ENCODE measurements at places on chromosomes 12 and 14. TPM values are rescaled to one million over a fixed set of nuclear protein-coding genes. Genes with fewer than 3 reads are reported as not detected.
A peak's percentile ranks its signal among the peaks of the same experiment; 100 is the strongest.

- no peak for DNase-seq
Measured at GRCh38 chr12:92634202-92634601, 68.6 kb upstream of the PLEKHG7 start.

The DBX2 gene
- not detected for total RNA-seq

The CATSPERB gene
- not detected for total RNA-seq

DNA sequence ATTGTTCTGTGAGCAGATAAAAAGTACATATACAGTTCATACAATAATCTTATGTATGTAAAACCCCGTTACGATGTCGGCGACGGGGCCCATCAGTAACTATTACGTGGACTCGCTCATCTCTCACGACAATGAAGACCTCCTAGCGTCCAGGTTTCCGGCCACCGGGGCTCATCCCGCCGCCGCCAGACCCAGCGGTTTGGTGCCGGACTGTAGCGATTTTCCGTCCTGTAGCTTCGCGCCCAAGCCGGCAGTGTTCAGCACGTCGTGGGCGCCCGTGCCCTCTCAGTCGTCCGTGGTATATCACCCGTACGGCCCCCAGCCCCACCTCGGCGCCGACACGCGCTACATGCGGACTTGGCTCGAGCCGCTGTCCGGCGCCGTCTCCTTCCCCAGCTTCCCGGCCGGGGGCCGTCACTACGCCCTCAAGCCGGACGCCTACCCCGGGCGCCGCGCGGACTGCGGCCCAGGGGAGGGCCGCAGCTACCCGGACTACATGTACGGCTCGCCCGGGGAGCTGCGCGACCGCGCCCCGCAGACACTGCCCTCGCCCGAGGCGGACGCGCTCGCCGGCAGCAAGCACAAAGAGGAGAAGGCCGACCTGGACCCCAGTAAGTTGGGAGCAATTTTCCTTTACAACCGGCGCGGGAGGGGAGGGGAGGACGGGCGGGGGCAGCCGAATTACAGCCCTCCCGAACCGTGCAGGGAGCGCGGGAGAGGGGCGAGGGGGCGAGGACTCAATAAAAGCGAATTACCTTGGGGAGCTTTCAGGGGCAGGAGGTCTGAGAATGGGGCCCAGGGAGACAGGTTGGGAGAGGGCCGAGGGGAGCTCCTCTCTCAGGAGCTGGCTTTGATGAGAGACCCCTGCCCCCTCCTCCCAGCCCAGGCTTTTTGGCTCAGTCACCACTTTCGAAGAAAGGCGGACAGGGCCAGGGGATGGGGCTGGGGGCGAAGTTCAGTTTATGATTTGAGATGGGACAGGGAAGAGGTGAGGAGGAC, at the start of gene HOXC9:
TSS of gene HOXC9 (plus strand) at position 46 of the 999 bp plus-strand sequence. CDS start at position 74, 28 bp downstream.
- no peak for DNase-seq

The GPR137C gene
- total RNA-seq: 0.51 TPM

DNA sequence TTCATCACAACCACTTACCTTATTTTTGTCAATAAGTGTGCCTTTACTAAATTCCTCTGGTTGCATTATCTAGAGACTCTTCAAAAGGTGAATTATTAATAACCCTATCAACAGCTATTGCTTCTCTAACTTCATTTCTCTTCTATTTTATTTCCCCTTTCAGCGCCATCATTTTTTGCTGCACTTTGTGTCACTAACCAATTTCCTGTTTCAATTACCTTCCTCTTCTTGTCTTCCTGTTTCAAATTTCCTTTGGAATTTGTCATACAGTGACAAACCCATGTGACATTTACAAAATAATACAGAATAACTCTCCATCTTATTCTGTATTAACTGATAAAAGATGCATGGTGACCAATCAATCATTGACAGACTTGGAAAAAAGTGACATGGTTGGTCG, 12.2 kb upstream of the CLEC2A start:
- DNase-seq: no peak

The SERPINA1 gene
- under 0.01 TPM for total RNA-seq

The NOS1 gene
- total RNA-seq: under 0.01 TPM

- DNase-seq: no peak
Measured at GRCh38 chr14:75127903-75128595, 1.2 kb upstream of the NEK9 start.

GRCh38 chr12:10719482-10719881, 3.6 kb downstream of the YBX3 start:
- peak; percentile 9 for DNase-seq

The SOCS2 gene
- total RNA-seq: 105 TPM

GRCh38 chr14:104892531-104893434, 27.7 kb downstream of the CEP170B start:
- no peak for DNase-seq

GRCh38 chr12:67593041-67593440, 55.5 kb upstream of the DYRK2 start:
- peak; percentile 4 for DNase-seq

DNA sequence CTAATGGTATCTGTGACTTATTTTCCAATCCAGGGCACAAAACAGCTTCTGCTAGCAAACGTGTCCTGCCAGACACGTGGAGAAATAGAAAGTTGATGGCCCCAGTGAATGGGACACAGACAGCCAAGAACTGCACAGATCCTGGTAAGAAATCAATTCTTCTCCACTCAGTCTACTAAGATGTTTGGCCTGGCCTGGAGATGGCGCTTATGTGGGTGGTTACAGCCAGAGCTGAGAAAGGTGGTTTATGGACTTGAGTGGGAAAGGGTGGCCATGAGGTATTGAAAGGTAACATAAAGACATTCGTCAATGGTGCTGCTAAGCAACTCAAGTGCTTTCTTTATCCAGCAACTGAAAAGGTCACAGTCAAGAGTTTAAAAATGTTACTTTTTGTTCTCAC, 2.9 kb downstream of the SLC24A4 start:
- DNase-seq: no peak

DNA sequence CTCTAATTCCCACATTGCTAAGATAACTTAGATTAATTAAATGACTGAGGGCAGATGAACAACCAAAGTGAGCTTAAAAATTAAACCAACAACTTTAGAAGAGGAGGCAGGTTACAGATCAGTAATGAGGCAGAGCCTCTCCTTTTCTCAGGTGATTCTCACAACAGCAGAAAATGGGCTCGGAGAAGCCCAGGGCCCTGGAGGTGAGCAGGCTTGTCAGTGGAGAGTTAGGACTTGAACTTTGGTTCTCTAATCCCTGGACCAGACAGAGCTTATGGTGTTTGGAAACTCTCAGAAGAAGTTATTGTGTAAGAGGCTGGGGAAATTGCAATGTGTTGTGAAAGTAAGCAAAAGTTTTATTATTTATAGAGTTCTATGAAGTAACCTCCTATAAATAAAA, 2.8 kb downstream of the TRHDE start:
- DNase-seq: peak; percentile 95

DNA sequence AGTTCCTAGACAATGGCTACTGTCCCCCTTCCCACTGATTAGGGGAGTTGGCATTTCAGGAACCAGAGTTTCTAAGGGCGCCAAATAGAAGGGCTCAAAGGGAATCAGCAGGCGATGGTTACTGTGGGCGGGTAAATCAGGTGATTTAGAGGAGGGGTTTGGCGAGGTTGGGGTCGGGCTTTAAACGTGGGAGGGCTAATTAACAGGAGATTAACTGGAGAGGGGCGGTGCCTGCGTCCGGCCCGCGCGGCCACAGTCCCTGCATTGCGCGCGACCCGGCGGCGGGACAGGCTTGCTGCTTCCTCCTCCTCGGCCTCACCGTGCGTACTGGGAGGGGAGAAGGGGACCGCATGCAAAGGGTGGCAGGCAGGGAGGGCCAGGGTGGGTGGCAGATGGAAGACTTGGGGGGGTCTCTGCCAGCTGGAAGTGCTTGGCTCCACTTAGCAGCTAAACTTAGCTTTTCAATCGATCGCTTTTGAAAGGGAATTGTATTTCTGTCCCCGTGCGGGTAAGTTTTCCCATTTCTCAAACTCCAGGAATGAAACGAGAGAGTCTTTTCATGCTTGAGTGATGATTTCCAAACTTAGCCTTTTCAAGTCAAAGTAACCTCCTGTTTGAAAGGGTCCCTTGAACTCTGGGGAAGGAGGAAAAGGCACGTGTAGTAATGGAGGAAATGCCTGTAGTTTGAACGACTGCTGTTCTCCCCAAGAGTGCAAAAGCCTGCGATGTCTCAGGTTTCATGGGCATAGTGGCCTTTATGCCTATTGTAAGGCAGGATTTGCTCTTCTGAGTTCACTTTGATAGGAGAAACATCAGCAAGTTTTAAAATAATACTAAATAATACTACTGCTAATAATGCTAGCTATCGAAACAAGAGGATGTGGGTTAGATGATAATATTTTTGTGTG, at the start of gene MGST1:
TSS of gene MGST1 (plus strand) at position 255 of the 908 bp plus-strand sequence. CDS start 6,608 bp downstream, outside the sequence.
- DNase-seq: peak; percentile 79

GRCh38 chr14:68271913-68272391, 452.4 kb downstream of the RAD51B start:
- no peak for DNase-seq

- no peak for DNase-seq
Measured at GRCh38 chr12:111798182-111798581, 31.4 kb downstream of the ALDH2 start.

DNA sequence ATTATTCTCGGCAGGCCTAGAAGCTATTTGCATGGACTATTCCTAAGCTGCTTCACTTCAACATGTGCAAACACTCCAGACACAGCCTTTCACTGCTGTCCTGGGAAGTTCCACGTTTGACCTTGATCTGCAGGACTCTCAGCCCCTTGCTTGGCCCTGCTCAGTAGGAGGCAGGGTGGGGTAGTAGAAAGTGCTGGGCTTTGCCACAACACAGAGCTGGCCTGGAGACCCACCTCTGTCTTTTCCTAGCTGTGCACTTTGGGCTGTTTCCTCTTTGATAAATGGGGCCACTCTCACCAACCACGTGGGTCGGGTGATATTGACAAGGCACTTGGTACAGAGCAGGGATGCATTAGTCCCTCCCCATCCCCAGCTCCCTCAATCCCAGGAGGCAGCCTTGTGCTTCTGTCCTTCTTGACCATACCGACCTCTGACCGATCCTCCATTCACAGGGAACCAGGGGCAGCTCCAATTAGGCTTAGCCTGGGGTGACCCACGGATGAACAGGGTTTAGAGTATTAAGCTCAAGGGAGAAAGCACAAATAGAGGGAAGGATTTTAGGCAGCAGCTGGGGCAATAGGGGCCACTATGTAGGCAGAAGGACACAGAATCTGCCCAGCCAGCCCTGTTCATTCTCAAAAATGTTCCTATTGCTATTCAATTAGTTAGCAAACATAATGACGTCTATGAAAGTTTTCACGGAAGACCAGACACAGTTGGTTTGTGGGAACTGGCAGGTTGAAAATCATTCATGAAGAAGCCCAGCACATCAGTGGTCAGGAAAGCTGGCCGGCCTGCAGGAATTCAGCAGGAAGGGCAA, 63.3 kb downstream of the SYNE3 start:
- DNase-seq: no peak
